D341Med (cell line): ENCODE measurements at places on chromosomes 11 and 22.

DNA sequence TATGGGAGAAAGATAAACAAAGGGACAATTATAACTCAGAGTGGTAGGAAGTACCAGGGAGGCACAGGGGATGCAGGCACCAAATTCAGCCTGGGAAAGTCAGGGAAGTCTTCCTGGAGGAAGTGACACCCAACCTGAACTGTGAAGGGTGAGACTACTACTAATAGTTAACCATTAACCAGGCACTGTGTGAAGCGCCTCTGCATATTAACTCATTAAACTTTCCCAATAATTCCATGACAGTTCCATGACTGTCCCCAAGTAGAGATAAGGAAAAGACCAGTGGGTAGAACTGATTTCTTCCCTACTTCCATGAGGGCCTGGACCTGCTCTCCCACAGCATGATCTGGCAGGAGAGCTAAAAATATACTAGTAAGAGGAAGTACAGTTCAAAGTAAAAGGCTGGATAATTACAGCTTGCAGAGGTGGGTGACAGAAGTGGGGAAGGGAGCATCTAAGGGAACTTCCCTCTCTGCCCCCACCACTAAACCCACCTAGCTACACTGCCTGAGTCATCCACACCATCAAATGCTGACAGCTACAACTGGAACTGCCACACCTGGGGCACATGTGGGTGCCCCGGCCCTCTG lies 4.7 kb upstream of the AP1B1 start:
- DNase-seq, result no peak

DNA sequence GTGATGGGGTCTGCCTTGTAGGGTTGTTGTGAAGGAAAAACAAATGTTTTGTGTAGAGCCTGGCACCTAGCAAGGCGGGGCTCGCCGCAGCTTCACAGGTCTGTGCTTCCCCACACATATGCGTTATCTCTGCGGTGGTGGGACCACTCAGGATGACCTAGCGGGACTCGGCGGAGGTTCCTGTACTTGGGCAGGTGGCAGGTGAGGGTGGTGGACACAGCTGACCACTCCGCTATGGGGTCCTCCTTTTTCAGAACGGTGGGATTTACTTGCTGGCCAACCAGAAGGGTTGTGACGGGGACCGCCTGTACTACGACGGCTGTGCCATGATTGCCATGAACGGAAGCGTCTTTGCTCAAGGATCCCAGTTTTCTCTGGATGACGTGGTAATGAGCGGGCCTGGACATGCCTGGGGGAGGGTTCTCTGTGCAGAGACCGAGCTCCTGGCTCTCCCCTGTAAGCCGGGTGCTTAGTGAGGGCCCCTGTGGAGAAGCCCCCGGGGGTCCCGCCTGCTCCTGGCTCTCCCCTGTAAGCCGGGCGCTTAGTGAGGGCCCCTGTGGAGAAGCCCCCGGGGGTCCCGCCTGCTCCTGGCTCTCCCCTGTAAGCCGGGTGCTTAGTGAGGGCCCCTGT lies 21.3 kb downstream of the NADSYN1 start:
- DNase-seq, result no peak

- DNase-seq, result no peak
These were observed 3.0 kb downstream of the GAL start for GRCh38 chr11:68687311-68687710.

GRCh38 chr22:33142282-33143055 lies 84.3 kb upstream of the SYN3 start:
- DNase-seq, result no peak

DNA sequence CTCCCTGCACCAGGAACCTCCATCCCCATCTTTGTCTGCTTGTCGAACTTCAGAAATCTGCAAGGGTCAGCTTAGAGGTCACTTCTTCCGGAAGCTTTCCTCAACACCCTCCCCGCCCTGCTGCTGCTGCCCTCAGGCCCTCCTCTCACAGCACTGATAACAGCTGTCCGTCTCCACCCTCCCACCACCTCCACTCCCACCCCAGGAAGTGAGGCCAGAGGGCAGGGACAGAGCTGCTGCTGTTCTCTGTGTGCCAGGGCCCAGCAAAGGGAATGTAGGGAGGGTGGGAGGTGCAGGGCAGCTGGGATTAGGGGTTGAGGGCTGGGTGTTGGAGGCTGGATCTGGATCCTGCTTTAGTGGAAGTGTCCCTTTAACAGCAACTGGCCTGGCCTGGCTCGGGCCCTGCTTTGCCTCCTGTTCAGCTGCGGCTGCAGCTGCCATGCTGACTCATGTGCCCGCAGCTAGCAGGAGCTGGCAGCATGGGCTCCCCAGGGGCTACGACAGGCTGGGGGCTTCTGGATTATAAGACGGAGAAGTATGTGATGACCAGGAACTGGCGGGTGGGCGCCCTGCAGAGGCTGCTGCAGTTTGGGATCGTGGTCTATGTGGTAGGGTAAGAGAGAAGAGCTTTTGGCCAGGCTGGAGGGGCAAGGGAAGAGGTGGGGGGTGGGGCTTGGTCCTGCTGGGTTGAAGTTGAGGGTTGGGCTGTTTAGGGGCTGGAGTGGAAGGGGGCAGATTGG lies at the start of gene P2RX6:
TSS of gene P2RX6 (plus strand) at position 440 of the 740 bp plus-strand sequence. CDS start at position 450, 10 bp downstream.
- DNase-seq, result no peak

DNA sequence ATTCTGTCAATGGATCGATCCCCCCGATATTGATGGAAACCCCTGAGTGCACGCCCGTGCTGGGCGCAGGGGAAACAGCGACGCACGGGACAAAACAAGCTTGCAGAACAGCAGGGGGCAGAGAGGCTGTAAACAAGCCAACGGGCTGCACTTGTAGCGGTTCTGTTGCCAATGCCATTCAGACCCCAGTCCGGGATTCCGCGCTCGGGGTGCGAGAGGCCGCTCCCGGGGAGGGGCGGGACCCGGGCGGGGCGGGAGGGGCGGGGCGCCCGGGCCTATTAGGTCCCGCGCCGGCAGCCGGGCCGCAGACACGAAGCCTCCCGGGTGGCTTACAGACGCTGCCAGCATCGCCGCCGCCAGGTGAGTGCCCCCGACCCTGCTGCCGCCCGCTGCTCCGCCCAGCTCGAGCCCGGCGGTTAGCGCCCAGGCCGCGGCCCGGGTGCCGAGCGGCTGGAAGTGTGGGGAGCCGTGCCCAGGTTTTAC lies at the start of gene BIK:
TSS of gene BIK (plus strand) at position 307 of the 483 bp plus-strand sequence. CDS start 13,273 bp downstream, outside the sequence.
- DNase-seq, result peak; percentile 85

DNA sequence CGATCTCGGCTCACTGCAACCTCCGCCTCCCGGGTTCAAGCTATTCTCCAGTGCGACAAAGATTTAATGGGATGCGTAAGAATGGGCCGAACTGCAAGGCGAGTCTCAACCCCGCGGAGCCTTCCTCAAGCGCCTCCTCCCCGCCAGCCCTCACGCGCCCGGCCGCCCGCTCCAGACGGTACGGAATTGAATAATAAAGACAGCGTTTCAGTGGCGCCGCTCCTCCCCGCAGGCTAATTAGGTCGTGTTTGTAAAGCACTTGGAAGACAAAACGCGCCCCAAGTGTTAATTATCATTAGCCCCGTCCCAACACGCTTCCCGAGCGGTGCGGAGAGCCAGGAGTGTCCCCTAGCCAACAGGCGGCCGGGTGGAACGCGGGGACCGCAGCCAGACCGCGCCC lies 192.0 kb downstream of the BUD13 start:
- no peak for DNase-seq

GRCh38 chr22:48340191-48340590 lies 1487.5 kb downstream of the BRD1 start:
- no peak for DNase-seq

- DNase-seq, result peak; percentile 93
These were observed 16.1 kb downstream of the TSKU start for GRCh38 chr11:76799066-76799804.

GRCh38 chr11:67664213-67664585 lies 10.2 kb downstream of the ALDH3B2 start:
- no peak for DNase-seq

- DNase-seq, result no peak
These were observed 162.9 kb upstream of the ZBED5 start for GRCh38 chr11:11020747-11021149.

GRCh38 chr11:85661972-85662664 lies 2.8 kb downstream of the CREBZF start:
- DNase-seq, result no peak

DNA sequence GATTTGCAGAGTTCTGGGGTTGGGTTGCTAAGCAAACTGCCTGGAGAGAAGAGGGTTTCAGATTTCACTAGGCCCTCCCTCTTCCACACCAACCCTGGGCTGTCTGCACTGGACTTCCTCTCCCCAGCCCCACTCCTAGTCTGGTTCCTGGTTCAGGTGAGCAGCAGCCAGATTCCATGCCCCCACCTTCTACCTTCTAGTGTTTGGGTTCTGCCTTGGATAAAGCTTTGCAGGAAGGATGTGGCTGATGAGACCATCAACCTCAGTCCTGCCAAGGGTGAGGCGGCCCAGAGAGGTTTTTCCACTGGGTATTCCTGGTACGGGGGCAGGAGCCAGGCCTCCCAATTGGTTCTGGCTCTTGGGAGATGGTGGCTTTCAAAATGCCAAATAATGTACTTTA lies 68.3 kb downstream of the BCR start:
- no peak for DNase-seq

DNA sequence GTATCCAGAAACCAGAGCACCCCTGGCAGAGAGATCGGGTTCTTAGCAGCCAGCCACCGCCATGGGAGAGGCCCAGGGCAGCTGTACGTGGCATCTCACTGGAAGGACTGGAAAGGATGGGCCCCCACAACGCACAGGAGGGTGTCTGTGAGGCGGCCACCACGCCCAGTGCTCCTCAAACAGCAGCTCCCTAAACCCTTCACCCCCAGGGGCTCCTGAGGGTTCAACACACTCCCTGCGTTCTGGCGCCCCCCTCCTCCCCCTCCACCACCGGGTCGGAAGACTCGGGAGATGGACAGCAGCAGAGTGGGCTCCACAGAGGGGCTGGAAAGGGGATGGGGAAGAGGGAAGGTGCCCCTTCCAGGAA lies 1.1 kb downstream of the MAPK12 start:
- no peak for DNase-seq

DNA sequence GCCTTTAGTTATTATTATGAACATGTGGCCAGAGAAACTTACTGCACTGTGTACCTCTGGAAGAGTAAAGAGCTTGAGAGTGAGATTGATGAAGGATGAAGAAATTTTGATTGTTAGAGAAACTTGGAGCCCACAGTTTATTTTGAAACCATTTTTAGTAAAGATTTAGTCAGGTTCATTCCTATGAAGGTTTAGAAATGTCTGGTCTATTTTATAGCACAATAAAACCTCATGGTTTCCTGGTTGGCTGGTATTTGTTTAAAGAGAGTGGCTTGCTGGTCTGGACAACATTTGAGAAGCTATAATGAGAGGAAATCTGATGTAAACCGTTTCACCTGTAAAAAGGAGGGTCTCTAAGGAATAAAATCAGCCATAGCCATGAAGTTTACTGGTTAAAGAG lies 8.8 kb upstream of the PDE3B start:
- DNase-seq, result no peak

DNA sequence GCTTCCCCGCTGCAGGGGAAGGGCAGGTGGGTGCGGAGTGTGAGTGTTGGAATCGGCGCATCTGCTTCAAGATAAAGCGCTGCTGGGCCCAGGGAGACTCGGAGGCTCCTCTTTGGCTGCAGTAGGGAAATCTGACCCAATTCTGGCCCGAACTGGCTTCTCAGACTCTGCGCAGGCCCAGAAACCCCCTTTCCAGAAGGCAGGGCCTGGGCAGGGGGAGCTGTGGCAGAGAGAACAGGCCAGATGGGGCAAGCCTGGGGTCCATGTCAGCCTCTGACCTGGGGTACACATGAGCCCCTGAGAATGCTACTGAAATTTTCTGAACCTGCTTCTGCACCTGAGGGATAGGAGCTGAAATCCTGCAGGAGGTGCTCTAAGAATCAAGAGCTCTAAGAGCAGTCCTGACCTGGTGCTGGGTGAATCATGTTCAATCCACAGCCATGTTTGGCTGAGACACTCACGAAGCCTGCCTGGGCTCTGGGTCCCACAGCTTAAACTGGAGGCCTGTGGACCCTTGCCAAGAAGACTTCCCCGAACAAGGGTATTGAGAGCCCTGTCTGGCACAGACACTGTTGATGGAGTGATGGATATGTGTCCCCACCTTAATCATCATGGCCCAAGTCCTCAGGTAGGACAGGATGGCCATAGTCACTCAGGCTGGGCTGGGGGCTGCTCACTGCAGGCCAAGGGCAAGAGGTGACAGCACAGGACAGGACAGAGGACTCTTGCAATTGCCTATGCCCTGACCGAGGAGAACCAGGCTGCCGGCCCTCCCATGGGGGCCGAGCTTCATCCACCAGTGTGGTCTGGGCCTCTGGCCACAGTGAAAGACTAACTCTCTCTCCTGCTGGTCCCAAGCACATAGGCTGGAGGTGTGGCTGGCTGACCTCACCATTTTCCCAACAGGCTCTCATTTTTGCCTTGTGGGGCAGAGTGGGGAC lies 6.9 kb downstream of the RAB3IL1 start:
- no peak for DNase-seq

GRCh38 chr11:17786824-17787525 lies 52.4 kb downstream of the KCNC1 start:
- DNase-seq, result no peak

- no peak for DNase-seq
These were observed 12.0 kb downstream of the FAM111A start for GRCh38 chr11:59154610-59155009.

GRCh38 chr22:20803696-20804324 lies 29.9 kb downstream of the SERPIND1 start:
- DNase-seq, result peak; percentile 79
